ENCODE measurements at places on chromosomes 3 and 15.

DNA sequence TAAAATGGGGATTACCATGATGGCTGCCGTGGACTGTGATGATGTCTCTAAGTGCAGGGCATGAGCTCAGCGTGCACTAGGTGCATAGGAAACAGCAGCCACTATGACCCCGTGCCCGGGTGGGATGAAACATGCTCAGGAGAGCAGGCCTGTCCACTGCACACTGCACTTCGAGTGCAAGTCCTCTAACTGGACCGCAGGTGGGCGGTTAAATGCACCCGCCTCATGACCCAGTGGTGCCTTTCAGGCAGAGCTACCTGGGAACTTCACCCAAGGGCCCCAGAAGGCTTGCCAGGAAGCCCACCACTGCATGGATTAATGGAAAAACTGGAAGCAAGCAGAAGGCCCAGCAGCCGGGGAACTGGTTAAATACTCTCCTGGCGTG, 34.0 kb downstream of the PRKCD start:
- DNase-seq = no peak

GRCh38 chr15:87944050-87944449, 312.5 kb downstream of the NTRK3 start:
- no peak for DNase-seq

GRCh38 chr3:150755902-150756301, 7.1 kb downstream of the SIAH2 start:
- no peak for DNase-seq

DNA sequence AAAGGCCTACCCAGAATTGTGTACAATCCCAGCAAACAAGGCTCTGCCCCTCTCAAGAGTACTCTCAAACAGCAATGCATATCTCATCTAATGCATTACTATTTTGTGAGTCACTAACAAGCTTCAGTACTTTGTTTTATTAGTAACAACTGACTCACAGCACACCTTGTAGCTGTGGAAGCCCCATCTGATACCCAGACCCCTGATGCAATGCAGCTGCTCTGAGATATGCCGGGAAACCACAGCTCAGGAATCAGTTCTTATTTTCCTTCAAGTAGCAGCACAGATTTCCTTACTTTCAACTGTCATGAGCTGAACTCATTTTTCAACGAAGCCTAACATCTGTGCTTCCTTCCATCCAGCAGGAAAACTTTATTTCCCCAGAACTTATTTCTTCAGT, 37.8 kb downstream of the CCNL1 start:
- DNase-seq = peak; percentile 94

DNA sequence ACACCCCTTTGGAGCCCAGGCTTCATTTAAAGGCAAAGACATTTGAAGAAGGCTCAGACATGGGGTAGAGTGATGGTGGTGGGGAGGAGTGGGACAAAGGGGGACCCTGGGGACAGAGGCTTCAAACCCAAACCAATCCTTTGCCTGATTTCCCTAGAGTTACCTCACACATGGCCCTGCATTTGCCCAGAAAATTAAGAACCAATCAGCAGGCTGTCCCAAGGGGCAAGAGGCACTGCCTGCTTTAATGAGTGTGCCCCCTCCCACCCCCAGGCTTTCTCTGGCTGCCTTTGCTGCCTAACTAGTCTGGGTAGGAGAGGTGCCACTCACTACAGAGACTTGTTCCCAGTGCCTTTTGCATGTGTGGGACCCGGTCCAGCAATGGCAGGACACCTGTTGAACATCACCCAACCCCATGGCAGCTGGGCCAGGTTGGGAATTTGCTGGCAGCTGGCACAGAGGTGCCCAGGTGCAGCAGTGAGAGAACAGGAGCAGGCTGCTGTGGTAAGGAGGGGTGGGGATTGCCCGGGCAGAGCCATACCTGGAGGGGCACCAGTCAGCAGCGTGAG, 38.4 kb downstream of the CCDC33 start:
- no peak for DNase-seq

DNA sequence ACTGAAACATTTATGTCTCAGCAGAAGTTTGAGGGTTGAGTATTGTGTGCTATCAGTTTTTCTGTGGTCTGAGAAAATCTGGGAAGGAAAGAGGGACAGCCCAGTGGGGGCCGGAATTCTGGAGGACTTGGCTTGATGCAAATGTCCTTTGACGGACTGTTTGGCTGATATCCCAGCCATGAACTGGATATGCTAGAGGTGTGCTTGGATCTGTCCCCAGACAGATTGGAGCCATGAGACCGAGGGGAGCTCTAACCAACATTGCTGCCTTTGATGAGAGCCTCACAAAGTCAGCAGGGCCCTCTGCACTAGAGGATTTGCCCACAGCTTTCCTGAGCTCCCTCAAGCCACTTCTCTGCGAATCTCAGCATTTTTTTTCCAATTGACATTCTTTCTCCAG, 405.6 kb downstream of the NTRK3 start:
- no peak for DNase-seq

DNA sequence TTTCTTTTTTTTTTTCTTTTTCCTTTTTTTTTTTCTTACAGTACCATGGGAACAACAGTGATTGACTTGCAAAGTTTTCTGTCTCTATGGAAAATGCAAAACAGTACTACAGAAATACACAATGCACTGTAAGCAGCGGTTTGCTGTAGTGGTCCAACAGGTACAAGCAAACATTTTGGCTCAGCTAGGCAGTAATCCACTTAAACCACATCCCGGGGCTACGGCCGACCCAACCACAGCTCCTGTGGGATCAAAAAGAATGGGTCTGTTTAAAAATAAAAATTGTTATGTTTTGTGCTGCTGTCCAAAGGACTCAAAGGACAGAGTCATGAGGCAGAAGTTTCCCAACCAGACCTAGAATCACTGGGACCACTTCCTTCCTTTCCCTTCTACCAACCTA, 667.1 kb upstream of the ADAMTS9 start:
- DNase-seq = no peak

DNA sequence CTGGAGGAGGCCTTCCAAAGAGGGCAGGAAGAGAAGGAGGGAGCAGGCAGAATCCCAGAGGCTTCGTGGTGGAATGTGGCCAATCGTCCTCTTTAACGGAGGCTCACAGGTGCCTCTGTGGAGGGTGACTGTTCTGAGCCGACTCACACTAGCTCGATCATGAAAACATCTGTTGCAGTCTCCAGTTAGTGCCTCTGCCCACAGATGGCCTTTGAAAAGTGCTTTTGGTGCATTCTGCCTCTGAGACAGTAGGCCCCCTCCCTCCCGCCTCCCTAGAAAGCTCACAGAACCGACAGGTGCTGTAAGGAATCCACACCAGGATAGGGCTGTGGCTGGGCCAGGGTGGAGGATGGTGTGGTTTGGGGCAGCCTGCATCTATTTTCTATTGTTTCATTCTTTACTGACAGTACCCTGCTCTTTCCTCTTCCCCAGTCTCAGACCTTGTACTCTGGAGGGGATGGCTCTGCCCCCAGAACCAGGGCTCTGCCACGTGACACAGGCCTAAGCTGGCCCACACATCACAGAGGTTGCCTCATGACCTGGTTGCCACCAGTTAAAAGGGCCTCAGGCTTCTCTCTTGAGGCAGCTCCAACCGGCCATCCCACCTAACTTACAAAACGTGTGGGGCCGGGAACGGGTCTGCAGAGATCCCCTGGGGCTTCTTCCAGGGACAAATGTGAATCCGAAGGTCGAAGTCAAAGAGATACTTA, 27.2 kb upstream of the PIGZ start:
- no peak for DNase-seq

DNA sequence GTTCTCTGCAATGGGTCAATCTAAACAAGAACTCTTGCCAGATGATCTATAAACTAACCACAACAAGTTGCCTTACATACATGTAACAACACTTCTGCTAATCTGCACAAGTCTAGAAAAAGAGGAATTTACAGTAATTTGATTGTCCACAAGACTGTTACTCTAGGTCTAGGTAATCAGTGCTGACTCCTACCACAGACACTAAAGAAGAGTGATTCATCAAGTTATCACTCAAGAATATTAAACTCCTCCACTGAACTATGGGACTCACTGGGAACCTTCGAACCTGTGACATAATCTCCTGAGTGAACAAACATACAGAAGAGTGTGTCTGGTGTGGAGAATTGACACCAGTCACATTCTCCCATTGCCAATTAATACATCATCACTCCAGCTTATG, 138.3 kb downstream of the ANXA2 start:
- peak; percentile 29 for DNase-seq

DNA sequence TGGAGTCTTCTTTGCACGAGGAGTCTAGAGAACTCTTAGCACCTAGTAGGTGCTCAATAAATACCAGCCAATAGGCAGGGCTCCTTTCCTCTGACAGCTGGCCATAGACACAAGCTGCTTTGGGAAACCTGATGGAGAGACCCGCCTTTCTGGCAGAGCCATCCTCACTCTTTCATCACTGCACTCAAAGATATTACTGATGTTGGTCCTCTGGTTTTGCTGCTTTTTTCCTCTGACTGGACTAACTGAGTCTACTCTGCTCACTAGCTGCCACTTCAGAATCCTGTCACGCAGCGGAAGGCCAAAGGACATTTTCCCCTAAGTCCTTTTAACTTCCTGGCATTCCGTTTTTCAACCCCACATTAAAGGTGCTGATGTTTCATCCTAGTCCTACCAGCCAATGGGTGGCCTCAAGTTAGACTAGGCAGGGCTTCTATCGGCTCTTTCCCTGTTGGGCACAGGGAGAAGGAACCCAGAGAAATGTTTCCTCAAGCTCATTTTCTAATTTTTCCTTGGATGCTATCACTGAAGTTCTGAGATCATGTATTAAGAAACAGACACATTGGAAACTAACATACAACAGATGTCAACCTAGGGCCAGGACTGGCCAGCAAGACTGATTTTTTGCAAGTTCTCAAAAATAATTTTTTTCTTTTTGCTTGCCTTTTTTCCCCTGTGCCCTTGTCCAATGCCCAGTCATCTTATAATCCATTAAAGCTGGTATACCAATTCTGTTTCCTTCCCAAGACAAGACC, 132.8 kb upstream of the ICE2 start:
- no peak for DNase-seq

DNA sequence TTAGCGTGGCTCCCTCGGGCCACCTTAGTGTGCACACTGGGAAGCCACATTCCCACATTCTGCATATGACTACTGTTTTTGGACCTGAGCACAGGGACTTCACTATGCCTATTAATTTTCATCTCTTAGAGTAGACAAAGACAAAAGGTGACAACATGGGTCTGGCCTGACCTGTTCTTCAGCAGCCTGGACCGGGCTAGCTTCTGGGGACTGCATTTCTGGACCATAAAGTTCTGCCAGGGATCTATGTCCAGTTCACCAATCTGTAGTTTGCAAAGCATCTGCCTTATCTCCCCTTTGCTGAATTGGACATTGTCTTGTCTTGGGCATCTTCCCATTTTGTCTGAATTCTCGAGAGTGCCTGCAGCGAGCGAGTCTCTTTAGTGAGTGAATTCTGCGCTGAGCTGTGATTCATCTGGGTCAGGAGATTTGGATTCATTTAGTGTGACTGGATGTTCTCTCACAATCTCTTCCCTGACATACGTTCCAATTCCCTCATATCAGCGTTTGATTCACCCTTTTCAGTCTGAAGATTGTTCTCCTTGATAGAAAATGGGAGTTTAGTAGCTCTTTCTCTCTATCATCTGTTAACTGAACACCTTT, 112.2 kb upstream of the PLXNA1 start:
- DNase-seq = no peak

GRCh38 chr3:72266016-72266370, 481.0 kb upstream of the PROK2 start:
- DNase-seq = no peak

- no peak for DNase-seq
Measured at GRCh38 chr15:63387748-63388493, 6.3 kb upstream of the CA12 start.

GRCh38 chr3:127673191-127674100, 694 bp downstream of the ABTB1 start:
- DNase-seq = no peak

- DNase-seq = no peak
Measured at GRCh38 chr3:9146367-9147071, 102.9 kb downstream of the SRGAP3 start.

DNA sequence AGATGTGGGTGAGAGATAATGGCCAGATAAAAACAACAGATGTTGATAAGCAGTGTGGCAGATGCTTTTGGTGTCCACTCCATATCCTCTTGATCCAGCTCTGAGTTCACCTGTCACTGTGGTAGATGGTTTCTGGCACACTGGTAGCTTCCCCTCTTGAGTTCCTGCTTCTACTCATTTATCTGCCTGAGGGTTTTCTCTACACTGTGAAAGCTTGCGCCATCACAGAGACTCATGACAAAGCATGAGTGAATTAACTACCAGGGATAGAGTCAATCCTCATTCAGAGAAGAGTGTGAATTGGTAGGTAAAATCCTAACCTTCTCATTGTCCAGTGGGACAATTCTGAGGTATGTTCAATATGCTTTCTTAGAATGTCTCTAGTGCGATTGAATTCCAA, 50.0 kb upstream of the ARHGEF26 start:
- no peak for DNase-seq

Measured in RCC 7860 (cell line).